ENCODE measurements at places on chromosomes 1 and 21. TPM values are rescaled to one million over a fixed set of nuclear protein-coding genes. Genes with fewer than 3 reads are reported as not detected.
A peak's percentile ranks its signal among the peaks of the same experiment; 100 is the strongest.

KCNE1 gene
- 0.98 TPM for total RNA-seq

KIRREL1 gene
- 102 TPM for total RNA-seq

IL22RA1 gene
- 0.37 TPM for total RNA-seq

MX2 gene
- total RNA-seq: 6.6 TPM

OPTC gene
- total RNA-seq: not detected

NOS1AP gene
- not detected for total RNA-seq

DNA sequence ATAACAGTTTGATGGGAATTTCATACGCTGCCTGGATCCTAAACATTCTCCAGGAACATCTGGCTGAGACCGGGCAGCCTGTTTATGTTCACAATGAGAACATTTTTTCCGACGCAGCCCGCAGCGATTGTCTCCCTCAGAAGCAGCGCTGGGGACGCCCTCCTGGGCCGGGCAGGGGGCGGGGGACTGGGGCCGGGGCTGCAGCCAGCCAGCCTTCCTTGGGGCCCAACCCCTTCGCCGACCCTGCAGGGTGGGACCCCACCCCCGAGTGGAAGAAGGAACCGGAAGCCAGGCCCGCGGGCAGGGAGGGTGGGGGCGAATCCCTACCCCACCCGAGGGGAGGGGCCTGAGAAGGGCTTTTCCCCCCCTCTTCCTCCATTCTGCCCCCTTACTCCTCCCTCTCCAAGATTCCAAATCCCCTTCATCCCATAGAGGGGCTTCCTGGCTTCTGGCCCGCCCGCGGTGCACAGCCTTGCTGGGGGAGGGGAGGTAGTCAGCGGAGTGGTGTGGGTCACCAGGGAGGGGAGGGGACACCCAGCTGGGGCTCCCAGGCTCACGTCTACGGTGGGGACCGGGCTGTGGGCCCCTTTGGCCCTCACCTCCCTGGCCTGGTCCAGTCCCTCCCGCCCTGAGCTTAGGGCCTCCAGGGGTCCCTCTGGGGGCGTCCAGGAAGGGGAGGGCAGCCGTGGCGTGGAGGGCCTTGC is 60.6 kb downstream of the WNT9A start:
- peak; percentile 64 for DNase-seq

- no peak for DNase-seq
These were observed 559 bp upstream of the MTARC2 start for GRCh38 chr1:220747437-220748088.

- DNase-seq: no peak
These were observed 42.6 kb upstream of the USP25 start for GRCh38 chr21:15687208-15687607.

- peak; percentile 44 for DNase-seq
These were observed 60.5 kb downstream of the CLIC4 start for GRCh38 chr1:24805534-24806301.

DNA sequence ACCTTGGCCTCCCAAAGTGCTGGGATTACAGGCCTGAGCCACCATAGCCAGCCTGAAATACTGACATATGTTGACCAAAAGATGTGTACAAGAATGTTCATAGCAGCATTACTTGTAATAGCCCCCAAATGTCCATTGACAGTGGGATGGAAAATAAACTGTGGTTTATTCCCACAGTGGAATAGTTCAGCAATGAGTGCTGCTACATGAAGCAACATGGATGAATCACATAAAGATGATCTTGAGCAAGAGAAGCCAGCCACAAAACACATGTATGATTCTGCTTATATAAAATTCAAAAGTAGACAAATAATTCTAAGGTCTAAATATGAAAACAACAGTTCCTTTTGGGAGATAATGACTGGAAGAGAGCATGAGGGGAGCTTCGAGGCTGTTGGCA is 9.1 kb upstream of the CREG1 start:
- DNase-seq: no peak

- DNase-seq: no peak
These were observed 6.7 kb downstream of the SYCP1 start for GRCh38 chr1:114861384-114861783.

DNA sequence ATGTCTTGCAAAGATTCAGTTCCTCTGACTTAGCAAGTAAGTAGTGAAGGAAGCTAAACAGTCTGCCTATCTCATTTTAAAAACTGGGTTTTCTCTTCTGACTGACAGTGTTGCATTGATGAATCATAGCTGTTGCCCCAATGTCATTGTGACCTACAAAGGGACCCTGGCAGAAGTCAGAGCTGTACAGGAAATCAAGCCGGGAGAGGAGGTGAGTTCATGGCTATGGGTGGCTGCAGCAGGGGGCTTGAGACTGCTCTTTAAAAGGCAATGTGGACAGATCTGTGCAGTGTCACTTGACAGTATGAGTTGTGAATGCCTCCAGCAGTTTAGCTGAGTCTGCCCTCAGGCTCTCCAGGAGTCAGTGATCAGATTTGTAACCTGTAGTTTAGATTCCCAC is 46.6 kb downstream of the SMYD2 start:
- DNase-seq: no peak

DNA sequence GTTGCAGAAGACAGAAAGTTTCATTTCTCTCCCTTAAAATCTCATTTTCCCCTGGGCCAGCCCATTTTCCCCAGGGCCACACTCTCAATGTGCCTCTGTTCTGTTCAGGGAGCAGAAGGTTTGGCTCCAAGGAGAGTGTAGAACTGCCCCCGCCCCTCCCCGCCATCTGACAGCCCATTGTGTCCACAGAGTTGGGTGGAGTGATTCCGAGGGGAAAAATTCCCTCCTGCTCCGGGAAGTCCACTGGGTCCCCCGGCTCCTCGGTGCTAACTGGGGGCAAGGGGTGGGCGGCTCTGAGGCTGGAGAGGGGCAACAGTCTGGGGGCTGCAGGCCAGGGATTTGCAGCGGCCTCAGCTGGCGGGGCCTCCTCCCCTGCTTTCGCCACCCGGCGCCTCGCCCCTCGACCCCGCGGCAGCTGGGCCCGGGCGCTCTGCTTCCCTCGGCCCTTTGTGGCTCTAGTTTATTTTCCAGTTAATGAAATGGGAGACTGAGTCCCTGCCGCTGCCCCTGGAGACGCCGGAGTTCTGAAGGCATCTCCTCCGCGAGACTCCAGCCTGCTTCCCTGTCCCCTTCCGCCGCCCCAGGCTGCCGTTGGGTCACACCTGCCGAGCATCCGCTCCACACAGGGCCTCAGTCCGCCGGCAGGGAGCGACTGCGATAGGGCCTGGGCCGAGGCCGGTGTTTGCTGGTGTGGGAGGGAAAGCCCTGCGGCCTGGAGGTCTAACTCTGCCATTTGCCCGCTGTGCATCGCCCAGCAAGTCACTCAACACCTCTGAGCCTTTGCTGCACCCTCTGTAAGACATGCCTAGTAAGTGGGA is 14.7 kb upstream of the KIRREL1 start:
- no peak for DNase-seq

GRCh38 chr1:200660719-200661118 is 9.0 kb downstream of the DDX59 start:
- peak; percentile 29 for DNase-seq

GRCh38 chr1:170698301-170699275 is 34.7 kb downstream of the PRRX1 start:
- no peak for DNase-seq

- no peak for DNase-seq
These were observed 7.7 kb upstream of the HTR1D start for GRCh38 chr1:23224739-23225648.

DNA sequence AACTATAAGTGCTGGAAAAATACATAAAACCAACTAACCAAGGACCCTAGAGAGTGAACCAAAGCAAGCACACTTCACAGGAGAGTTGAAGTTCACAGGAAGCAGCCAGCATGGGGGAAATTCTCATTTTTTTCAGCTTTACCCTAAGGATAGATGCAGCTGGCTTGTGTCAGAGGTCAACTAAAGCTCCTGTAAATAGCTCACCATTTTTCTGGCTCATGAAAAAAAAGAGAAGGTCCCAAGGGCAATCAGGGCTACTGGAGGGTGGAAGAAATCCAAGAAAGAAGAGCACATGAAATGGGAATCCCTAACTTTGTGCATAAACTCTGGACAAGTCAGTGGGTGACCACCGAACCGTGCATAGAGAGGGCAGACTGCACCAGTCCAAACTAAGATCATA is 58.3 kb downstream of the KCNJ15 start:
- no peak for DNase-seq

- DNase-seq: no peak
These were observed 4.4 kb downstream of the CDC7 start for GRCh38 chr1:91505086-91505485.
